A673 (cell line): ENCODE measurements at places on chromosomes 3 and 15.

- H3K27ac ChIP-seq = no peak overlapping the region
- H3K27me3 ChIP-seq = no peaks in the 10 kb centered on the region
- H3K4me1 ChIP-seq = no peaks in the 10 kb centered on the region
These were observed 338.3 kb upstream of the CTDSPL start for GRCh38 chr3:37523361-37523760.

GRCh38 chr3:45758871-45759270 lies 37.5 kb downstream of the SLC6A20 start:
- no peak overlapping the region for H3K4me3 ChIP-seq
- no peak for DNase-seq
- H3K27me3 ChIP-seq = no peaks in the 10 kb centered on the region
- no peak overlapping the region for H3K27ac ChIP-seq

DNA sequence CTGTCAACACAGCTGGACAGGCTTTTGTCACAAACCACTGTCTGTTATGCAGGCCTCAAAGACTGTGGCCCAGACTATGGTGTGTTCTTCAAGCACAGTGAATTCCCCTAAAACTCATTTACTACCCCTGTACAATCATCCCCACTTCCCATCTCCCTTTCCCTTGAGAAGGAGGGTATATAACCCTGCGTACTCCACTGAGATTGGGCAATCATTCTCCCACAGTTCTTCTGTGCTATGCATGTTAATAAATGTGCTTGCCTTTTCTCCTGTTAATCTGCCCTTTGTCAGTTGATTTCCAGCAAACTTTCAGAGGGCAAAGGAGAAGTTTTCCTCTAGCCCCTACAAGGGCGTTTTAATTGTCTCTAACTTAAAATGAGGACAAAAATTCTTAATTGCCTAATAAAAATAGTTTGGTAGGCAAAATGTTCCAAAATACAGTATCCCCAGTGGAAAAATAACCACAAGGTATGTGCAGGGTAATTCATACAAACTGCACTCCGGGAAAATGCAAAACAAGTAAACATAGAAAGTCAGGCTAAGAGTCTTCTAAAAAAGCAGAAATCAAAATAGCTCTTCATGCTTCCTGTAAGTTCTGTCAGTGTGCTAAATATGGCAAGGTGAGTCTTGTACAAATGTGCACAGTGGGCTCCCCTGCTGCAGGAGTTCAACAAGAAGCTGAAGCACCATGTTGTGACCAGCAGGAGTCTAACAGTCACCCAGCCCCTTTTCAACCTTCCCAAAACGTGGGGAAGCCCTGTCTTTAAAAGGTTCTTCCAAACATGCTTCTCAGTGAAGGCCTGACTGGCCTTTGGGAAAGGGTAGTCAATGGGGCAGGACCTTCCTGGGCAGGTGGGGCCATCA lies 10.2 kb downstream of the ATP10A start:
- no peaks in the 10 kb centered on the region for H3K27me3 ChIP-seq
- no peak overlapping the region for H3K4me3 ChIP-seq
- H3K36me3 ChIP-seq = no peaks in the 10 kb centered on the region
- no peaks in the 10 kb centered on the region for H3K4me1 ChIP-seq

DNA sequence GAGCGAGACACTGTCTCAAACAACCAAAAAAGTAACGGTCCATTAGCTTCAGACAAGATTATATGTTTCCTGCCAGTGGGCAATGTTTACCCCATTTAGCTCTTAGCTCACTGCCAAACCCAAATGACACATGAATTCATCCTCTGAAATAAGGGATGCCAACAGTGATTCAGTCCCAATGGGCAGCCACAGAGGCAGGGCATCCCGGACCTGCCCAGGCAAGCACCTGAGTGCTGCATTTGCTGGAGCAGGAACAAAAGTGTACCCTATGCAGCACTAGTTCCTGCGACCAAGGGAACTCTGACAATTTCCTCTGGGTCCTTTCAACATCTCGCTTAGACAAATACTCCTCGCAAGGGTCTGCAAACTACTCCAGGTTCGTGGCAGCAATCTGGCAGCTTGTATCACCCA lies 8.0 kb downstream of the IP6K2 start:
- no peak for DNase-seq
- H3K4me3 ChIP-seq = no peak overlapping the region
- H3K4me1 ChIP-seq = peaks cover 5% of the 10 kb centered on the region
- no peaks in the 10 kb centered on the region for H3K27me3 ChIP-seq

DNA sequence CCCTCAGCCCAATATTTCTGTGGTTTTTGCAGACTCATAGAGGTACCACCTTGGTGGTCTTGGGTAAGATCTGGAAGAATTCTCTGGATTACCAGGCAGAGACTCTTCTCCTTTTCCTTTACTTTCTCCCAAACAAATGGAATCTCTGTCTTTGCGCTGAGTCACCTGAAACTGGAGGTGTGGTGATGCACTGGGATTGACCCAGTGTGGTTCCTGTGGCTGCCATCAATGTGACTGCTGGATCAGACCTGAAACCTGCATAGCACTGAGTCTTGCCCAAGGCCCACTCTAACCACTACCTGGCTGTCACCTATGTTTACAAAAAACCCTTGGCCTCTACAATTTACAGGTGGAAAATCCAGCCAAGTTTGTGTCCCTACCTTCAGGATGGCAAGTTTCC lies 295.3 kb downstream of the RBMS3 start:
- DNase-seq = no peak
- H3K27ac ChIP-seq = no peak overlapping the region

GRCh38 chr15:40072216-40072990 lies 33.4 kb upstream of the SRP14 start:
- no peak overlapping the region for H3K4me3 ChIP-seq
- peak overlapping the region; percentile 44 for H3K27ac ChIP-seq

GRCh38 chr3:148845756-148846395 lies 18.3 kb downstream of the CPB1 start:
- no peak overlapping the region for H3K27ac ChIP-seq
- H3K27me3 ChIP-seq = no peaks in the 10 kb centered on the region
- no peak for DNase-seq
- no peaks in the 10 kb centered on the region for H3K4me1 ChIP-seq
- no peak overlapping the region for H3K4me3 ChIP-seq
- no peaks in the 10 kb centered on the region for H3K36me3 ChIP-seq

GRCh38 chr3:157166115-157166514 lies 6.2 kb upstream of the CCNL1 start:
- H3K4me1 ChIP-seq = peaks cover 1% of the 10 kb centered on the region
- no peaks in the 10 kb centered on the region for H3K36me3 ChIP-seq
- no peak overlapping the region for H3K4me3 ChIP-seq

DNA sequence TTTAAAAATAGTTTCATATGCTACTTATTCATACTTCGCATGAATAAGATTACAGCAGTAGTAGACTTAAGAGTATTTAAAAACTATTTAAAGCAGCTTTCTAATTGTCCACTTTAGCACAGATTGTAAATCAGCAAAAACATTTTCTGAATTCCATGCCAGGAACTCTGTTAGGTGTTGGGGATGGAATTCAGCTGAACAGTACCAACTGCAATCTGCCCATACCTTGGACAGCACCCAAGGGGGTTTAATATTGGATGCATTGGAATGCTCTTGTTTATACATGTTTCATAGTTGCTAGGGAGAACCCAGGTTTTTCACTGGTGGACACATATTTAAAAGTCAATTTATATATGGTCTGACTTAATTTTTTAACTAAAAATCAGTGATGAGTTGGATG lies 74.8 kb downstream of the PPM1L start:
- no peaks in the 10 kb centered on the region for H3K36me3 ChIP-seq
- no peaks in the 10 kb centered on the region for H3K27me3 ChIP-seq
- no peaks in the 10 kb centered on the region for H3K4me1 ChIP-seq
- no peak overlapping the region for H3K27ac ChIP-seq
- no peak for DNase-seq
- H3K4me3 ChIP-seq = no peak overlapping the region

GRCh38 chr3:197855571-197855970 lies 64.5 kb downstream of the LRCH3 start:
- no peak overlapping the region for H3K4me3 ChIP-seq
- H3K27ac ChIP-seq = peak overlapping the region; percentile 96

DNA sequence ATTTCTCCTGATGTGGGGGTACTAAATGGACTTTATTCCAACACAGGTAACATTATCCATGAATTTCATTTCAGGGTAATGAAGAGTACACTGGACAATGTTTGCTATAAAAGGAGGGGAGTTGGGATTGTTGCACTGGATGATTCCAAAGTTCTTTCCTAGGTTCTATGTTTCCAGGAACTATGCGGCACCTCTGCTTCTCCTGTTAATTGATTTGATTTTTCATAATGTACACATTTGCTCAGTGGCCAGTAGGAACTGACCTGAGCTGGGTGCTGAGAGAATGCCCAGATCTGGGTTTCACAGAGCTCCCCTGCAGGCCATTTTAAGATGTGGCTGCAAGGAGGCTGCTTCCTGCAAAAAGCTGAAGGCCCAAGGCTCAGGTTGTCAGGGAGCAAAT lies 171.7 kb downstream of the KLF13 start:
- no peak overlapping the region for H3K27ac ChIP-seq
- H3K27me3 ChIP-seq = no peaks in the 10 kb centered on the region
- H3K4me3 ChIP-seq = no peak overlapping the region
- no peaks in the 10 kb centered on the region for H3K36me3 ChIP-seq
- no peak for DNase-seq

DNA sequence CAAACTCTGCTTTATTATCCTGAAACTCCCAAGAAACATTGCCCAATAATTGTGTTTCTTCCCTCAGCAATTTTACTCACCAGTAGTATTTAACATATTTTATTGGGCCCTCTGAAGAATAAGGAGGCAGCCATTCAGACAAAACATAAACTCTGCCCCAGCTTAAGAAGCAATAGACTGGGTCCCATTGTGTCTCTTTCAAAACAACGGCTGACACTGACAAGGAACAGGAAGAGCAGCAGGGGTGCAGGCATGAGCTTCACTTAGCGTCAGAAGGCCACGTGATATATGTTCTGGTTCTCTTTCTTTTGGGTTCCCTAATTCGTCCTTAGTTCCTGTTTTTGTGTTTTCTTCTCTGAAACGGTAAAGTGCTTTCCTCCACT lies 242.3 kb downstream of the FHIT start:
- H3K4me3 ChIP-seq = no peak overlapping the region
- no peak overlapping the region for H3K27ac ChIP-seq
- no peaks in the 10 kb centered on the region for H3K4me1 ChIP-seq
- H3K36me3 ChIP-seq = no peaks in the 10 kb centered on the region
- H3K27me3 ChIP-seq = no peaks in the 10 kb centered on the region

- H3K27me3 ChIP-seq = no peaks in the 10 kb centered on the region
- H3K36me3 ChIP-seq = no peaks in the 10 kb centered on the region
- DNase-seq = no peak
- H3K4me1 ChIP-seq = no peaks in the 10 kb centered on the region
- H3K4me3 ChIP-seq = no peak overlapping the region
- no peak overlapping the region for H3K27ac ChIP-seq
These were observed 94.5 kb downstream of the CHCHD6 start for GRCh38 chr3:126798521-126798920.

DNA sequence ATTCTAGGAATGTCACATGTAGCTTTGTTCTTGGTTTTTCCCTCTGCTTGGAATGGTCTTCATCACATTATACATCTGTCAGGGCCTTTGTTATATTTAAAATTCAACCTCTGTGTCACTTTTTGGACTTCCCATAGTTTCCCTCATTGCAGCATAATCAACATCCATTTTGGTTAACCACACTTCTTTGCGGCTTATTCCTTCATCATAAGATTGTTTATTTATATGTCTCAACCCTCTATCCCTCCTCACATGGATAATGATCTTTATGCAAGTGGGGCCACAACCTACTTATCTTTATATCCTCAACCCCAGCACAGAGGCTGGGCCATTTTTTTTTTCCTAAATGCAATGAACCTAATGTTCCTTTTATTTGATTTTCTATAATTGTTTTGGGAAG lies 260.0 kb upstream of the THBS1 start:
- no peak overlapping the region for H3K27ac ChIP-seq
- H3K4me1 ChIP-seq = no peaks in the 10 kb centered on the region
- H3K36me3 ChIP-seq = no peaks in the 10 kb centered on the region

DNA sequence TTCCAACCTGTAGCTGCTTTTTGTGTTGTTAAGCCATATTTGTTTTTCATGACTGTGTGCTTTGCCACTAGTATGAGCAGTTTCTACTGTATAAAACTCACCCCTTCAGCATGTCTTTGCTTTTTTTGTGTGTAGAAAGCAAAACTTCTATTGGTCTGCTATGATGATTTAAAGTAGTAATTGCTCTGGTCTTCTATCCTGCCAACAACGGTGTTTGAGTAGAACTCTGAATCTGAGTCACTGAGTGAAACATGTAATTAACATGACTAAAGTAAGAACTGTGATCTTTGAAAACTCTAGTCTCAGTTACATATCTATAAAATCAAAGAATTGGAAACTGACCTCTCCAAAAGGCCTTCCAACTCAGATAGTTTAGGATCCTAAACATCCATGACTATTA lies 133.6 kb downstream of the TPRG1 start:
- H3K36me3 ChIP-seq = no peaks in the 10 kb centered on the region
- no peak overlapping the region for H3K4me3 ChIP-seq
- H3K4me1 ChIP-seq = peaks cover 50% of the 10 kb centered on the region
- H3K27ac ChIP-seq = peak overlapping the region; percentile 28
- no peaks in the 10 kb centered on the region for H3K27me3 ChIP-seq

DNA sequence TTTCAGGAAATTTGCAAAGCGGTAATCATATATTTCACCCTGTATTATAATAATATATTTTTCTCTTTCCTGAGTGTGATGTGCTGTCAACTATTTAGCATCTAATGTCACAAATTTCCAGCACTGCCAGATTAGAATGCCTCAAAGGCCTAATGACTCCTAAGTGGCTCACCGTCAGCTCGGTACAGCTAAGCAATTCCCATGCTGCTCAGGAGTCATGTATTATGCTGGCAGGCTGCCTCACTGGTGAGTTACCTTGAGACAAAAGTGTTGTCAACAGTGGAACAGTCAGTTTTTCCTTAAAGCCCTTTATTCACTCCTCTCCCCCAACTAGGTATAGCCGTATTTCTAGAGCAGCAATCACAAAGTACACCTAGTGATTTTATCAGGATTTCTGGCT lies 83.6 kb downstream of the NSUN3 start:
- H3K27me3 ChIP-seq = no peaks in the 10 kb centered on the region
- no peak overlapping the region for H3K4me3 ChIP-seq
- no peak for DNase-seq

- no peak overlapping the region for H3K27ac ChIP-seq
- H3K36me3 ChIP-seq = peaks cover 74% of the 10 kb centered on the region
- H3K4me3 ChIP-seq = no peak overlapping the region
- peaks cover 31% of the 10 kb centered on the region for H3K4me1 ChIP-seq
These were observed 24.5 kb downstream of the ABHD6 start for GRCh38 chr3:58261954-58262666.

DNA sequence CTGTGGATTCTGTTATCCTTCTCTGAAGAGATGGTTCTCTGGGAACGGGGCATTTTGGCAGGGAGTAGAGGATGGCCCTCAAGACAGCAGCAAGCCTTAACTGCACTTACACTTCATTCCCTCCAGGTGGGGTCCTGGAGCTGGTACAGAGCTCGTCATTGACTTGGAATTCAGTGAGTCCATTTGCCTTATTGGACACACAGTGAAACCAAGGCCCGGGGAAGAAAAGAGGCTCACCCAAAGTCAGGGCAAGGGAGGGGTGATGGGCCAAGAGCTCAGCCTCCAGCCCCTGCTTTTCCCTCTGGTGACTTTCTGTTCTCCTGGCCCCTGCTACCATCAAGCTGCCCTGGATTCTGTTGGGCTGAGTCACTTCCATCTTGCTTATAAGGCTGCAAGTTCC lies 125.6 kb downstream of the ETFA start:
- no peaks in the 10 kb centered on the region for H3K4me1 ChIP-seq
- H3K27me3 ChIP-seq = no peaks in the 10 kb centered on the region
- H3K4me3 ChIP-seq = no peak overlapping the region
- DNase-seq = peak; percentile 86

GRCh38 chr3:132448216-132448961 lies 31.1 kb downstream of the DNAJC13 start:
- DNase-seq = no peak
- peaks cover 17% of the 10 kb centered on the region for H3K4me1 ChIP-seq
- H3K27me3 ChIP-seq = no peaks in the 10 kb centered on the region
- no peak overlapping the region for H3K4me3 ChIP-seq
- no peaks in the 10 kb centered on the region for H3K36me3 ChIP-seq
- peak overlapping the region; percentile 1 for H3K27ac ChIP-seq
